Activated CD8-positive, alpha-beta memory T cell treated with anti-CD3 and anti-CD28 coated beads for 24 hours (primary cell): ENCODE measurements at places on chromosomes 11 and 22.

- no peak for DNase-seq
These were observed 254.6 kb upstream of the CCDC90B start for GRCh38 chr11:83540728-83541127.

- DNase-seq = peak; percentile 72
These were observed at the start of gene HOATZ for GRCh38 chr11:111514216-111515031. Gene HOATZ, plus strand, starts transcription at chr11:111514778. Its CDS starts 7 bp downstream, at chr11:111514785.

DNA sequence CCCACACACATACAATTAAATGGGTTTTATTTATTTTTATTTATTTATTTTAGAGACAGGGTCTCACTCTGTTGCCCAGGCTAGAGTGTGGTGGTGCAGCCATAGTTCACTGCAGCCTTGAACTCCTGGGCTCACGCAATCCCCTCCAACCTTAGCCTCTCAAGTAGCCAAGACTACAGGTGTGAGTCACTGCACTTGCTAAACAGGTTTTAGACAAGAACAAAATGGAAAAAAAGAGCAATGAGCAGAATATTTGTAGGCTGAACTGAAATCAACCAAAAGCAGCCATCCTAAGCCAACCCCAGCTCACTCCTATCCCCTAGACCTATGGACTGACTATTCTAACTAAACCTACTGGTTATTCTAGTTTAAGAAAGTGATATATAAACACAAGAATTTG is 37.8 kb downstream of the MRE11 start:
- no peak for DNase-seq

- DNase-seq = peak; percentile 26
These were observed 176.7 kb upstream of the NCAM1 start for GRCh38 chr11:112784323-112785073.

- DNase-seq = no peak
These were observed 70.6 kb upstream of the TTLL12 start for GRCh38 chr22:43257549-43257948.

GRCh38 chr22:20788627-20789344 is 14.9 kb downstream of the SERPIND1 start:
- DNase-seq = no peak

DNA sequence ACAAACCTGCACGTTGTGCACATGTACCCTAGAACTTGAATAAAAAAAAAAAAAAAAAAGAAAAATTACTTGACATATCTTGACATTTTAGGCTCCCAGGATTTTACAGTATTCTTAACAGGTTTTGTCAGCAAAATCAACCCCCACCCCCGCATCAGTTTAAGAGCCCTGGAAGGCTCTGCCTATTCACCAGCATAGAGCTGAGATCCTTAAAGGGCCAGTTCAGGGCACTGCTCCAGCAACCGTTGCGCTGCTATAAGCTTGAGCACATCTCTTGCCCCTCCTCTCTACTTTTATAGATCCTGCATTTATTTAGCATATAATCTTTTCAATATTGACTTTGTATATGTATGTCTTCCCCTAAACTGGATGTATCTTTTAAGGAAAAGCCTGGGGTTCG is 697 bp upstream of the PAFAH1B2 start:
- DNase-seq = peak; percentile 67

DNA sequence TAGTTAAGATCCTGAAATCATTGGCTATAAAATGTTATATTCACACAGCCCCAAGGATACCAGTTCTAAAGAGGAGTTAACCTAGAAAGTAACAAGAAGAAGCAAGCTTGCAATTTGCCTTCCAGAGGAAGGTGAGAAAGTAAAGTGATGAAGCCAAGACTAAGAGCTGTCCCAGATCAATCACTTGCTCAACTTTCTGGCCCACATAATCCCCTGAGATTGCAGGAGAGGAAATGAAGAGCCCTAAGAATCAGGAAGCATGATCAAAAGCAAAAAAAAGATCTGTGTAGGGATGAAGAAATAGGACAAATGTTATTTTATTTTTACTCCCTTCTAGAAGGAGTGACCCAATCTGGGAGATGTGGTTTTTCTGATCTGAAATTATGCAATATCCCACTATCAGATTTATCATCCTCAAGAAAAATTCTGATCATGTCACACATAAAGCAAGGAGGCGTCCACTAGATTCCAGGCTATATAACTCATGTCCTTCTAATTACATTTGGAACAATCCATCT is 180.3 kb upstream of the GUCY1A2 start:
- no peak for DNase-seq

DNA sequence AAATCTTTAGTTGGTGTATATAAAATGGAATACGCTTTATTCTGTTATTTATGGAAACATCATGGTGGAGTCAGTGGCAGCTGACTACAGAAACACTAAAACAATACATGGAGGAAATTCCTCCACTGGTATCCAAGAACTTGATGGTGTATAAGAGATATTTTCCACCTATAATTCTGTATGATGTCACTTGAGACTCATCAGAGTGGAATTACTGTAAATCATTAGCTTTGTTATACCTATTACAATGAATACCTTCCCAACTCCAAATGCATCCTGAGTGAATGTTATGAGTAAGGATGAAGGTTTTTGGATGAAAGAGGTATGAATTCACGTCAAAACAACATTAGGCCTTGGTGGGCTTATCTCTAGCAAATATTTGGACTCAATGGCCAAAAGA is 258.5 kb upstream of the SORL1-AS1 start:
- DNase-seq = no peak
